Bronchus fibroblast of lung (primary cell): ENCODE measurements at places on chromosomes 7 and 10. TPM values are rescaled to one million over a fixed set of nuclear protein-coding genes. Genes with fewer than 3 reads are reported as not detected.

The NUDT13 gene
- 0.84 and 2.1 TPM in 2 replicates for total RNA-seq

The ACTL6B gene
- total RNA-seq, result not detected in 2 replicates

The HOXA7 gene
- total RNA-seq, result 3.9 and 4.2 TPM in 2 replicates

The PPP1R9A gene
- 0.15 and 0.17 TPM in 2 replicates for total RNA-seq

The SLC26A3 gene
- not detected in 2 replicates for total RNA-seq

The SYT15B gene
- total RNA-seq, result under 0.01 and 0.17 TPM in 2 replicates

The MCM10 gene
- 11.1 and 14.6 TPM in 2 replicates for total RNA-seq

The GATA3 gene
- total RNA-seq, result not detected in 2 replicates

The GPR146 gene
- total RNA-seq, result 0.15 TPM in 1 of 2 replicates, not detected in the other

The CARD11 gene
- total RNA-seq, result 0.84 and 1.6 TPM in 2 replicates
